ENCODE measurements at places on chromosomes 6 and 20.

DNA sequence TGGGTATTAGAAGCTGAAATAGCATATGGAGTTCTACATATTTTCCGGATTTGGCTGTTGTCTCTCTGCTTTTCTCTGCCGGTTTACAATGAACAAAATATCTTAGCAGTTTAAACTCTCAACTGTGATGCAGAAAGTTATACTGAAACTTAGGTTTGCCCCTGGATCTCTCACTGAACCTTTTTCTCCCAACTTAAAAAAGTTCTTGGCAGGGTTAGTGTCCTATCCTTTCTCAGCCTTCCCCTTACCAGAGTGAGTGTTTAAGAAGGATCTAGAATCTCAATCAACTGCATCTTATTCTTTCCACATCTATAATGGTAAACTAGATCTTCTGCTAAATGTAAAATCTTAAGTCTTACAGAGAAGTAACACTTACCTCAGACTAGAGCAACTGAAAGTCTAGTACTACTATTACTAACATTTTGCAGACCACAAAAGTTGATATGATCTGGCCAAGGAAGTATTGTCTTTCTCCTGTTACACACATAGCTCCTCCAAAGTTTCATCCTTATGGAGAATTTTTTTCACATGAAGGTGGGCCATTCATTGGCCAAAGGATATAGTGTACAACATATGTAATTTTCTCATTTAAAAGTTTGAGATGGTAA lies 392.3 kb upstream of the RUNX2 start:
- no peak for DNase-seq

DNA sequence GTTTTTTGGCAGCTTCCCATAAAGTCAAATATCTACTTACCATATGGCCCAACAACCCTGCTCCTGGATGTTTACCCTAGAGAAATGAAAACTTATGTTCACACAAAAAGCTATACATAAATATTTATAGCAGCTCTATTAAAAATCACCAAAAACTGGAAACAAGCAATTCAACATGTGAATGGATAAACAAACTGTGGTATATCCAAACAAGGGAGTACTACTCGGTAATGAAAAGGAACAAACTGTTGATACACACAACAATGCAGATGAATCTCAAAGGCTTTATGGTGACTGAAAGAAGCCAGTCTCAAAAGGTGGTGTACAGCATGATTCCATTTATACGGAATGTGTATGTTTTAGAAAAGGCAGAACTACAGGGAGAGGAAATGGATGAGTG lies 48.4 kb downstream of the PREX1 start:
- DNase-seq = no peak

DNA sequence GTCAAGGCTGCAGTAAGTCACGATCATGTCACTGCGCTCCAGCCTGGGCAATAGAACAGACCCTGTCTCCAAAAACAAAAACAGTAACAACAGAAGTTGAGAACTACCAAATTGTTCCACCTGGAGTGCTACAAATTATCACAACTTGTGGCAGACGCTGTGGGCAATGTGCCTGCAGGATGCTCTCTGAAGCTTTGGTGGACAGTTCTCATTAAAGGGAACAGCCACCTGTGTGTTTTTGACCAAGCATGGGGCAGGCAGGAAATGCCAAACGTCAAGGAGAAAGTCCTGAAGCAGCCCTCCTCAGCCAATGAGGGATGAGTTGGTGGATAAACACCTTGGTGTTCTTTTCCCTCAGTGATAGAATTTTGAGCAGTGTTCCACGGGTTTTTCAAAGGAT lies 15.8 kb downstream of the COX4I2 start:
- DNase-seq = no peak

DNA sequence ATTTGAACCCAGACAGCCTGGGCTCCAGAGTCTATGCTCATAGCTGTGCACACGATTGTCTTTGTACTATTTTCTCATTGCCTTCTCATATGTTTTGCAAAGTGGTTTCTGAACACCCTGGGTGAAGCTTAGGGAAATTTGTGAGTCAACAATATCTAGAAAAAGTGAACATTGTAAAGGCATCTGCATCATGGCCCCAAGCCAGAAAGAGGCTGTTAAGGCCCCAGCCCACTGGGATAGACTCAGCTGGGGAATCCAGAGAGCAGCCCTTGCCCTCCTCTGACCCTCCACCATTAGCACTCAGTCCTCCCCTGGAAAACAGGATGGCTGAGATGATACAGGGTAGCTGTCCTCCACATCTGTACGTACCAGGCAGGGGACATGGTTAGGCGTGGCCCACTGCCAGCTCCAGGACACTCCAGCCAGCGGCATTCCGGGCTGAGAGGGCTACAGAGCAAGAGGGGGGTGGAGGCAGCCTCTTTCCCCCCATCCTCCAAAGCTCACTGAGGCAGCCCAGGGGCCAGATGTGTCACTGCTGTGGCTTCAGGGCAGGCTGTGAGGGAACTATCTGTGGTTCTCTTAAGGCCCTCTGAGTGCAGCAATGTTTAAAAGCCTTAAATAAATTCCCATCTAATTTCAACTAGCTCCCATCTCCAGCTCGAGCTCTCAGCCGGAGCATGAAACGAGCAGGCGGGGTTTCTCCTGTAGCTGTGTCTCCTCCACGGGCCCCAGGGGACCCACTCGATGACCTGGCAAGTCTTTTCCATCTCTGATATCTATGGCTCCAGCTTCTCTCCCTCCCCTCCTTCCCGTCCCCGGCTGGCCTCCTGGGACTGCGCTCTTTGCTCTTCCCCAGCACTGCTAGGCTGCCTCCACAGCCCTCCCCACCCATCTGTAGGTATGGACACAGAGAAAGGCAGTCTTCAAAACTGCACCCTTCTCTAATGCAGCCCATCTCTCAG lies 209.4 kb upstream of the LRFN2 start:
- DNase-seq = no peak

DNA sequence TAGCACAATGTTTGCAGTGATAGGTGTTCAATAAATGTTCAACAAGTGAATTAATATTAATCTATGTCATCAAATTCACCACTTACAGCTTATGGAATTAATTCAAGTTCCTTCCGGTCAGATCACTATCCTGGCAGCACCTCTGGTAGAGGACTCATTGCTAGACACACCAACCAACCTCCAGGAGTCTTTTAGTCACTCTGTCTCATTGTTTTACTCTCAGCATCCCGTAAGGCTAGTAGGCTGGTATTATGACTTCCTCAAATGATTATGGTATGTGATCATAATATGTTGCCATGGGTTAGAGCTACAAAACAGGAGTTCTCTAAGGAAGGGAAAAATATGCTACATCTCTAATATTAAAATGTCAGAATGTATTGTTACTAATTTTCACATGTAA lies 21.7 kb upstream of the MMS22L start:
- DNase-seq = no peak

- no peak for DNase-seq
Observed at GRCh38 chr20:43541214-43541613, 17.6 kb upstream of the SGK2 start.

DNA sequence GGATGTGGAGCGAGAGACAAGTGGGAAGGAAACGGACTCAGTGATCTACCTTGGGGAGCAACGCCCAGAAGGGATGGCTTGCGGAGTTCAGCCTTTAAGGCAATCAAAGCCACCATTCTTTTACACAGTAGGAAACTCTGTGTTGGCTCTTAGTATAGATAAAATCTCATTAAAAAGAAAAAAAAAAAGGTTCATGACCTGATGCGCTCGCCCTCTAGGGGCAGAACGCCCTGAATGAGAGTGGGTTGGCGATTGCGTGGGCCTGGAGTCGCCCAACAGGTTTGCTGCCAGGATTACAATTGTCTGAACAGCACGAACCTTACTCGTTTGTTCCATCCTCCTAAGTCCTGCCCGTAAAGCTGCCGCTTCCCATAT lies 1.2 kb downstream of the TPD52L1 start:
- no peak for DNase-seq

DNA sequence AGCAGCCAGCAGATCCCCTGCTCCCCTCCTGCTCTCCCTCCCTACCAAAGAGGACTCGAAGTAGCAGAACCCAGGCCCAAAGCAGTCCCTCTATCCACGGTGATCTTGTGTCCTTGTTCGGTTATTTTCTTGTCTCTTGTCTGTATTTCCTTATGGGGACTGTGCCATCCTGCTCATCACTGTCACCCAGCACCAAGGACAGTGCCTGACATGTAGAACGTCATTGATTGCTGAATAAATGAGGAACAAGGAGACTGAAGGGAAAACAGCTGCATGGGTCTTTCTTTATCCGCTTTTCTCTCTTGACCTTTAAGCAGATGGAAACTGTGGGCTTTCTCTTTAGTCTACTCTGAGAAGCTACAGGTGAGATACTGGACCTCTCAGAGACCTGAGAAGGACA lies 29.4 kb upstream of the ZNF831 start:
- DNase-seq = no peak

DNA sequence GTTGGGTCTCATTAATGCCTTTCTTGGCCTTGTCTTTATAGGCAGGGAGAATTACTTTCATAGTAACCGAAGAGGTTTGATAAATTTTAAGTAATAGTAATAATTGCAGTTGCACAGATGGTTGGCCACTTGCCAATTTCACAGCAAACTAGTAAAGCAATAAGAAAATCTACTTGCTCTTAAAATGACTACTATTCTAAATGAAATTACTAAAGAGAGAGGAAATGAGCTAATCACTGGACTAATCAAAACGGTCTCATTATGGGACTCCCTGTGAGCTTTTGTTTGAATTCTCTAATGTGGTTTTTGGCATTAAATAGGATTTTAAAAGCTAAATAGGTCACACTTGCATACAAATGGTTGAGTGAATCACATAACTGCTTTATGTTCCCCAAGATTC lies 227.4 kb upstream of the PLN start:
- DNase-seq = no peak
